Muscle of arm (tissue), 14 donors: ENCODE measurements at places on chromosomes 6 and 20.
A peak's percentile ranks its signal among the peaks of the same experiment; 100 is the strongest.

GRCh38 chr20:63254606-63255384 lies 532 bp upstream of the NKAIN4 start:
- DNase-seq, result no peak

GRCh38 chr20:24469116-24469893 lies at the start of gene SYNDIG1:
Gene SYNDIG1 (plus strand): TSS chr20:24469629. CDS start chr20:24543098, 73,469 bp downstream.
- peak; percentile 25 for DNase-seq

GRCh38 chr20:2911200-2911599 lies 37.9 kb downstream of the PTPRA start:
- no peak for DNase-seq

DNA sequence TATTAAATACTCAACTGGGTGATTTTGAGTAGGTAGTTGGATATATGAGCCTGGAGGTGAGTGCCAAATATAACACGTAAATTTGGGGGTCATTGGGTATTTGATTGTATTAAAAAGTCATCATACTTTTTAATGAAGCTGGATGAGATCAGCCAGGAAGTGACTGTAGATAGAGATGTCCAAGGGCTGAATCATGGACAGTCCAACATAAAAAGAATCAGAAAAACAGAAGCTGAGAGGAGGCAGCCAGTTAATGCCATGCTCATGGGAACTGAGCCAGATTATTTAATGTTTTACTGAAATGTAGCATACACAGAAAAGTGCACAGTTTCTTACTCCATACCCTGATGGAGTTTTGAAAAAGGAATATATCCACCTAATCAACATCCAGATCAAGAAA lies 435.5 kb upstream of the PLCB4 start:
- DNase-seq, result no peak

DNA sequence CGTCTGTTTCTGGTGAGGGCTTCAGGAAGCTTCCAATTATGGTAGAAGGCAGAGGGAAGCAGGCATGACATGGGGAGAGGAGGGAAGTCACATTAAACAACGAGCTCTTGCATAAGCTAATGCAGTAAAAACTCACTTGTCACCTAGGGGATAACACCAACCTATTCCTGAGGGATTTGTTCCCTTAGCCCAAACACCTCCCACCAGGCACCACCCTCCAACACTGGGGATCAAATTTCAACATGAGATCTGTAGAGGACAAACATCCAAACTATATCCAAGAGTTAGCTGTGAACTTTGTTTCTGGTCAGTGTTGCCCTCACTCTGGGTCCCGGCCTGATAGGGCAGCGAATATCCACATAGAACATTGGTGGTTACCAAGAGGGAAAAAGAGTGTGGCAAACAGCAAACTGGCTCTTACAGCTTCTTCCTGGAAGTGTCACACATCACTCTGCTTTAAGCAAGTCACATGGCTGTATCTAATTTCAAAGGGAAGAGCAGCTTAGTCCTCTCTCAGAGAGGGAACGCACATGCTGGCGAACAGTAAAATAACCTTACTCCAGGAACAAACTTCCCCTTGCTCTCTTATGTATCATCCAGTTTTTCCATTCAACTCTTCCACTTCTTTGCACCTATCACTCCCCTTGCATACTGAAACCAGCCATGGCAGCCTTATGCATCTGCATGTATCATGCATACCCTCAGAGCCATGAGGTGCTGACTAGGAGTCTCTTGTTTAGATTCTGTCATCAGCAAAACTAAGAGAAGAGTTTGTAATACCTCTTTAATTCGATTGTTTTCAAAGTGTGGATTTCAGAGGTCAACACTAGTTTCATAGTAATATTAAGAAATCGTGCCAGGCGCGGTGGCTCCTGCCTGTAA lies 4.8 kb upstream of the MOCS1 start:
- no peak for DNase-seq

GRCh38 chr6:39494998-39495397 lies 172.5 kb upstream of the KCNK16 start:
- no peak for DNase-seq

DNA sequence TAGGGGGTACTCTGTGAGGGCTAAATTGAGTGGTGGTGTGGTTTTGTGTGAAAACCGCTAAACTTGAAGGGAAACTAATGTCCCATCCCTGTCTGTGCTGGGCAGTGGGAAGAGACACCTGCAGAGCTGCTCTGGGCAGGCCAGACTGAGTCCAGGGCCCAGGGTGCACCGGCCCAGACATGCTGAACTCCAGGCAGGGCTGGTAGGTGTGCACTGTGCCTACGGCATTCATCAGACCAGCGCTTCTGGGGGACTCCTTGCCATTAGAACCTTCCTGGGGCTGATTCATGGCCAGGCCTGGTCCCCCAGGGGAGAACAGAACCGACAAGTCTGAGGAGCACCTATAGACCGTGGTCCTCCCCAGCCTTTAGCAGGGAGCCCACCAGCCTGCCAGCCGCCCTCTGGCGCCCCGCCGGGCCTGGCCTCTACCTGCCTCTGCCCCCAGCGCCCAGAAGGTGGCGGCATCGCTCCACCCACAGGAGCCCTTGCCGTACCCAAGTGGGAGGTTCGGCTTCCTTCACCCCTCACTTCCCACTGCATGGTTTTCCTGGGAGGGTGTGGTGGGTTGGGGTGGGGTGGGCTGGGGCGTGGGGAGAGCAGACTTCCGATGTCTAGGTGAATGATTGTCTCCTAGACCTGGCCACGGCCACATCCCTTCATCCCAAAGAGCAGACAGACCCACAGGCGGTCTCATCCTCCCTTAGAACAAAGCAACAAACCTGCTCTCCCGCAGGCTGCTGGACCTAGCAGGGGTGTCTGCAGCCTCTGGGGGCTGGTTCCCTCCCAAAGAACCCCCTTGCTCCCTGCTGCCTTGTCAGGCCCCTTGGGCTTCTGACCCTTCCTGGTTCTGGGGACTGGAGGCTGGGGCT lies 15.5 kb downstream of the CCDC167 start:
- peak; percentile 31 for DNase-seq

- no peak for DNase-seq
Measured at GRCh38 chr6:28523241-28523622, 2.4 kb upstream of the GPX5 start.

DNA sequence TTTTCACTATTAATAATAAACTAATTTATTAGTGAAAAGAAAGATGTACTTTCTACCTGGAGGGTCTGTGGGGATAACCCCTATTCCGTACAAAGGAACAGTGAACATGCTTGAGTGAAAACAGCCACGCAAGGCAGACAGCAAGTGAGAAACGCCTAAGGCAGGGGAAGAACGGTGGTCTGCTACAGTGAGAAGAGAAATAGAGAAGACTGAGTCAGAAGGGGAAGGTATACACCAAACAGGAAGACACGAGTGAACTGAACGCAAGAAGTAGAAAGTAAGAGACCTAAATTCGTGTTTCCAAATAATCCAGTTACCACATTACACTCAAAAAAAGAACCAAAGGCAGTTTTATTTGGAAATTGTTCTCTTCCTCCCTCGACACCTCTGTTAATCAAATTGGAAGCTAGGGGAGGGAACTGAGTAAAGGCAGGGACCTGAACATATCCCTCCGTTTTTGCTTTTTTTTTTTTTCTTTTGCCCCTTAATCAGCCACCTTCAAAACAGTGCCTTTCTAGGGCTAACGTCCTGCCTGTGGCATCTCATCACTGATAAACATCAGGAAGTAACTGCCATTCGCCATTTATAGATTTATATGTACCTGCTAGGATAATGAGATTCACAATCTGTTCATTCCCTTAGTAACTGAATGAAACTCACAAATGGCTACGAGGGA lies 48.9 kb downstream of the ATXN1 start:
- no peak for DNase-seq

GRCh38 chr6:53290537-53291510 lies 57.9 kb downstream of the ELOVL5 start:
- no peak for DNase-seq

- DNase-seq, result no peak
Measured at GRCh38 chr6:156638581-156638980, 138.6 kb upstream of the ARID1B start.

GRCh38 chr20:62235001-62235776 lies 3.1 kb upstream of the OSBPL2 start:
- no peak for DNase-seq

GRCh38 chr20:64167676-64168075 lies 3.4 kb downstream of the MYT1 start:
- DNase-seq, result no peak

GRCh38 chr6:388202-388903 lies 3.2 kb upstream of the IRF4 start:
- DNase-seq, result no peak

GRCh38 chr6:89353702-89354392 lies 1.3 kb upstream of the UBE2J1 start:
- no peak for DNase-seq

DNA sequence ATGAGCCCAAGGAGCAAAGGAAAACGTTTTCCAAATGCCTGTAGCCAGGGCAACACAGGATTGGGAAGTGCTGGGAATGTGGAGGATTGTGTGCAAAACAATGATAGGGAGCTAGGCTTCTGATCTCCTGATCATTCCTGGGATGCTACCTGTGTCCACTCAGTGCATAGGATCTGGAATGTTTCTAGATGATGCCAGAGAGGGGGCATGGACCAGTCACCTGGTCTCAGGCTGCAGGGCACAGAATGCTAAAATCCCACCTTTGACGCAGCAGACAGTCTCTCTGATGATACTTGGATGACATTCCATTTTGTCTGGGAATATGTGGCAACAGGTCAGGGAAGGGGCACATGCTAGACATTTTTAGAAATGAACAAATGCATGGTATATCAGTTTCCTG lies 128.9 kb downstream of the CLIC5 start:
- DNase-seq, result no peak

- no peak for DNase-seq
Measured at GRCh38 chr6:45002390-45003105, 325.6 kb upstream of the RUNX2 start.

DNA sequence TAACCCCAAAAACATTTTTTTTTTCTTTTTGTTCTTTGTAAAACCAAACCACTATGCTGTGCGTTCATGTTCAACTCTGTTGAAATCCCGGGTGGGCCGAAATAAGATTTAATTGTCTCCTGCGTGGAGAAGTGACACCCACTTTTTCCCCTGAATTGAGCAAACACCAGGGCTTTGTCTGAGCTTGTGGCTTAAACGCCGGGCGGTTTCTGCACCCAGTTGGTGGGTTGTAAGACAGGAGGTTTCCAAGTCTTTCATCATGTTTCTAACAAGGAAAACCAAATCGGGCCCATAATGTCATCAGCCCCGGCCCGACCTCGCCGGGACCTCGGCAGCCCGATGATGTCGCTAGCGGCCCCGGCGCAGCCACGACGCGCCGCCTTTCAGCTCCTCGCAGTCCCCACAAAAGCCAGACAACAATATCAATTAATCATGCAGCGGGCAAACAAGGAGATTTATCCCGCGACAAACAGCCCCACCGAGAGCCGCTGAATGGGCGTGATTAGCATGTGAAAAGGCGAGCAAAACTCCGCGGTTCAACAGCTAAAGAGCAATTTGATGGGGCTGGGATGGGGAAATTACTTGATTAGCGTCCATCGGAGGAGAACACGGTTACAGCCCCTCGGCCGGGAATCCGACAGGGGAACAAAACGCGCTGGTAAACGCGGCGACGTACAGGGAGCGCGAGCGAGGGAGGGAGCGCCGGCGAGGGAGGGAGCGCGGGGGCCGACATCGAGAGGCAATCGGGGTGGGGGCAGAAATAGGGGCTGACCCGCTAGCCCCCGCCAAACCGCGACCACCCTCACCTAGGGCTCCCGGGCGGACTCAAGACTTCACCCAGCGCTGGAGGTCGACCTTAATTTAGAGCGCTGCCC lies 5.3 kb downstream of the LINC00237 start:
- no peak for DNase-seq

GRCh38 chr6:136551103-136551502 lies 881 bp upstream of the MAP7 start:
- DNase-seq, result no peak

DNA sequence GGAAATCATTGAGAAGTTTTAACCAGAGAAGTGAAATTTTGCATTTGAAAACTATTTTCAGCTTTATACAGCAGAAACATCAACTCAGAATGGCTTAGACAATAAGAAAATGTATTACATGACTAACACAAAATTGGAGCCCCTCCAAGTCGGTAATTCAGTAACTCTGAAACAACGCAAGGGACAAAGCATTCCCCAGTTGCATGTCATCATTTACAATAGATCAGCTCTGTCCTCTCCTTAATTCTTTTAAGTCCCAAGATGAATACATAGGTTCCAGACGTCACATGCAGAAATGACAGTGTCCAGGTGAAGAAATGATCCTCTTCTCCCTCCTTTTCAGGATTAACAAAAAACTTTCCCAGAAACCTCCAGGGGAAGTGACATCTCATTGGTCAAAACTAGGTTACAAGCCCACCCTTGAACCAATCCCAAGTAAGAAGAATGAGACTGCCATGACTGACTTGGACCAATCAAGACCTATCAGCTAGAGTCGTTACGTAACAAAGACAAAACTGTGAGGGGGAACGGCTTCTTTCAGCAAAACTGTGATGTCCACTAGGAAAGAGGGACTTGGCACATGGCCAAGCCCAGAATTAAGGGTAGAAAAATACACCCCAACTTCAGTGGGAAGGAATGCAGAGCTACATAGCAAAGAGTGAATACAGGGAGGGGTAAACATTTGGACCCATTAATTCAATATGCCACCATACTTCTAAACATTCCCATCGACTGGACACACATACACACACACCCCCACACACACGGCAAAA lies 149.8 kb upstream of the PRND start:
- DNase-seq, result no peak

- no peak for DNase-seq
Measured at GRCh38 chr20:57272883-57273535, 6.6 kb upstream of the BMP7 start.

GRCh38 chr20:44034965-44035635 lies 120.4 kb downstream of the TOX2 start:
- no peak for DNase-seq

- DNase-seq, result no peak
Measured at GRCh38 chr6:107618672-107619071, 128.8 kb downstream of the SOBP start.

GRCh38 chr6:52515219-52515960 lies 61.5 kb downstream of the TRAM2 start:
- no peak for DNase-seq

- DNase-seq, result no peak
Measured at GRCh38 chr6:167420858-167421766, 96.2 kb downstream of the TTLL2 start.

DNA sequence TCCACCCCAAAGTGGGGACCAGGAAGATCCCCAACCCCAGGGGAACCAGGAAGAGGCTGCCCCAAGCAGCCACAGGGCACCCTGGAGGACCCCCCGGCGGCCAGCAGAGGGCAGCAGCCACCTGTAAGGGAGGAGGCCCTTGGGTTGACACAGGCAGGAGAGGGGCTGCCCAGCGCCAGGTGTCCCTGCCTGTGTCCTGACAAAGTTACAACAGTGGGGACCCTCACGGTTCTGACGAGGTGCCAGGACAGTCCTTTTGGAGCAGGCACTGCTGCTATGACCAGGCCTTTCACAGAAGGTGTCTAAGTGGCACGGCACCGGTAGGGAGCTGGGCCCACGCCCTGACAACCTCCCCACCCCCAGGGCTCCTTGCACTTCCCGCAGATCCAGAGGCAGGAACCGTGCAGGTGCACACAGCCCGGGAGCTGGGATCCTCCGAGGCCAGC lies 176.7 kb downstream of the BMP7 start:
- peak; percentile 47 for DNase-seq
